Subcutaneous adipose tissue (tissue), 4 donors: ENCODE measurements at places on chromosomes 11 and 22. TPM values are rescaled to one million over a fixed set of nuclear protein-coding genes. Genes with fewer than 3 reads are reported as not detected.

MMP11 gene
- total RNA-seq = 2.2 TPM

SLC6A5 gene
- total RNA-seq = not detected

OR8G1 gene
- not detected for total RNA-seq

FOXRED2 gene
- total RNA-seq = 6.0 TPM

OLFML1 gene
- 8.6 TPM for total RNA-seq

OR4D5 gene
- not detected for total RNA-seq

ZNF70 gene
- total RNA-seq = 2.9 TPM

CBLIF gene
- total RNA-seq = not detected

KCNJ4 gene
- not detected for total RNA-seq
